ENCODE measurements at places on chromosomes 2 and 18.

DNA sequence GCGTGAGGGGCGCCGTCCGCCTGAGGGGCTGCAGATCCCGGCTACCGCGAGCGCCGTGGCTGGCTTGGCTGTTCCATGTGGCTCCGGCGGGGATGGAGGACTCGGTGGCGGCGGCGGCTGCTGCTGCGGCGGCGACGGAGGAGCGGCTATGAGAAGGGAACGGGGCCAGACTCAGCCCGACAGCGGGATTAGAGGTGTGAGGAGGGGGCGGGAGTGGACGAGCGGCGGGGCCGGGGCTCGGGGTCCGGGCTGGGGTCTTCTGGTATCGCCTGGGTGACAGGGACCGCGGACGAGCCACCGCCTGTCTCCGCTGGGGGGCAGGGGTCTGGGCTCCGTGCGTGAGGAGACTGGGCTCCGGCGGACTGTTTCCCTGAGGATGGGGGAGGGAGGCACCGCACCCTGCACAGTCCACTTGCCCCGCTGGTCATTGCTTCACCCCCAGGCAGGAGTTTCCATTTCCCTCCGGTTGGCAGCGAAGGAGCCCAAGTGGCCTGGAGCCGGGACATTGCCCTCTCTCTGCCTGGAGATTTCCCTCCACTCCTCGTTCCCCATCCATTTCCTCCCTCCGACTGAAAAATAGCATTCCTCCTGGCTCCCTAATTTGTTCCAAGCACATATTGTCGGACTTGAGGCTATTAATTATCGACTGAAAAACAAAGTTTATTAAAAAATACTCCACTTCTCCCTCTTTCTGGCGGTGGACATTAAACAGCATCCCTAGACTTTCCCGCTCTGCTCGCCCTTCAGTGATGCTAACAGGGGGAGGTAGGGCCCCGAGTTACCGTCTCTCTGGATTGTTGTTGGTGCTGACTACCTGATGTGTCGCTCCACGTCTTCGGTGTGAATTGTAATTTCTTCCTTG, 577 bp downstream of the EHBP1 start:
- peak; percentile 36 for DNase-seq

DNA sequence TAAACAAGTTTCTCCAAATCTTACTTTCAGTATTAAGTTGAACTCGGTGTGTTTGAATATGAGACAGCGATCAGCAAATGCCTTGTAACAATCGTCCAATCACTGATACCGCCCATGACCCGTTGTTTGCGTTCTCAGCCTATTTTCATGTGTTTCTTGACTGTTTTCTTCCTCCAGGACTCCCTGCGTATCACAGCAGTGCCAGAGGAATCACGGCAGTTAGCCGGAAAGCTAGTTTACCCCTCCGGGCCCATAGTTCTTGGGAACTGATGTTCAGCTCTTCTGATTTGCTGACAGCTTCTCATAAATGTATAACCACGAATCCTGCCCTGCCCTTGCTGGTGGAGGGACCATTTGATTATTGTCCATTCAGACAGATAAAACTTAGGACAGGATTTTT, 42.2 kb upstream of the TPO start:
- no peak for DNase-seq

DNA sequence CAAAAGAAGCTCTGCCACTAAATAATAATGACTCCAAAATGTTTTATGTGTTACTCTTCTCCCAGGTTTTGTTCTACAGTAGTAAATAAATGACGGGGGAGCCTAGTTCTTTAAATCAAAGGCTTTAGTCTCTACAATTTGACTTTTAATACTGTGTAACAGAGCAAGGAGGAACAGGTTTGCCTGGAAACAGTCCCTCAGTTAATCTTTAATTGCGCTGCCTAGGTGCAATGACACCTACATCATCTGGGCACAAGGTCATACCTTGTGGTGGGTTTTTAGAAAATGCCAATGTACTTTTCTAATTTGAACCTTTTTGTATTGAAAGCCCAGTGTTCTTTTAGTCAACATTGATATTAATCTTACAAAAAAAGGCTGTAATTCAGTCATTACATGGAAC, 287.3 kb upstream of the SETBP1 start:
- DNase-seq: no peak

GRCh38 chr2:37877457-37878315, 47.4 kb upstream of the RMDN2 start:
- peak; percentile 61 for DNase-seq

All from activated CD4-positive, alpha-beta T cell treated with anti-CD3 and anti-CD28 coated beads, Interleukin-2, amount 10 ng/mL, durations not matched to agents 7 days and 5 days (primary cell).